Vagina (tissue), 2 donors: ENCODE measurements at places on chromosomes 6 and 20.

GRCh38 chr6:149901444-149902140 lies 3.7 kb upstream of the RAET1E start:
- no peak for DNase-seq

DNA sequence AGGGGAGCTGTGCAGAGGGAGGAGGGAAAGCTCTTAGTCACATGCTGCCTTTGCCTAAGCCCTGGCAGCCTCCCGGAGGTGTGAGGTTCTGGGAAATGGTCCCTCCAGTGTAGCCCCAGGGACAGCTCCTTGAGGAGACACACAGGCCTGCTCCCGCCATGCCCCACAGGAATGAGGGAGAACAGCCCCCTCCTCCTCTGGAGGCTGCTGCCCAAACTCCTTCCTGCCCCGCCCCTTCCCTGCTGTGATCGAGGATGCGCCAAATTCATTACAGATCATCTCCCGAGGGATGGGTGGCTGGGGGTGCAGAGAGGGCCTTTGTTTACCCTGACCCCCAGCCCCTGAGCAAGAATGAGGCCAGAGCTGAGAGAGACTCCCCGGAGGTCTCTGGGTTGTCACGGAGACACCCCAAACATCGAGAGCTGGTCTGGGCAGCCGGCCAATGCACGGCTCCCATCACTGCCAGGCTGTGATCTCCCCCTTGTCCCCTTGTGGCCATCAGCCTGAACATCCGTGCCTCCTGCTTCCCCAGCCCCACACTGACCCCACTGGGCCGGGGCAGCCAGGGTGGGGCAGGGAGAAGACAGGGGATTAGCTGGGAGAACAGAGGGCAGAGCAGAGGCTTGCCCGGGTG lies 8.4 kb downstream of the CYP21A2 start:
- DNase-seq = peak; percentile 89

DNA sequence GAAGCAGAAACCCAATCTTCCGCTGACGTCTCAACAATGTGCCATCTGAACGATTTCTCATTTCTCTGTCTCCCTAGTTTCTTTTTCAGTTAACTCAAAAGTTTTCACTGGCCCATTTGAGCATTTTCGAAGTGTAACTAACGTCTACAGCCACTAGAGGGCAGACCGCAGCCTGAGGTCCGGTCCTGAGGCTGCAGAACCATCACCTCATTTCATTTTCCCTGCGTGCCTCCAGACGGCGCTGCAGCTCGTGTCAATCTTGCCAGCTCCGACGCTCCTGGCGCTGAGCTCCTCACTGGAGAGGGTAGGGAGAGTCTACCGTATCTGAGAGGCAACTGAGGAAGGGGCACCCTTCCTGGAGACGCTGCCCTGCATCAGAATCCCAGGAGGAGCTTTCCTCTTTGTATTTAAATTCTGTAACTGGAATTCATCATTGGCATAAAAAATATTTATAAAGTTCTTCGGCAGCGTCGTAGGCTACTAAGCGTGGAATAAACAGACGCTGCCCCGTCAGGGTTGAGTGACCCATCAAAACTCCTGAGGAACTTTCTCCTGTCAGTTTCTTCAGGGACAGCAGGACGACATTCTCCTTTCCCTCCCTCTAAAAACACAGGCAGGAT lies 28.5 kb upstream of the DTNBP1 start:
- DNase-seq = peak; percentile 90

DNA sequence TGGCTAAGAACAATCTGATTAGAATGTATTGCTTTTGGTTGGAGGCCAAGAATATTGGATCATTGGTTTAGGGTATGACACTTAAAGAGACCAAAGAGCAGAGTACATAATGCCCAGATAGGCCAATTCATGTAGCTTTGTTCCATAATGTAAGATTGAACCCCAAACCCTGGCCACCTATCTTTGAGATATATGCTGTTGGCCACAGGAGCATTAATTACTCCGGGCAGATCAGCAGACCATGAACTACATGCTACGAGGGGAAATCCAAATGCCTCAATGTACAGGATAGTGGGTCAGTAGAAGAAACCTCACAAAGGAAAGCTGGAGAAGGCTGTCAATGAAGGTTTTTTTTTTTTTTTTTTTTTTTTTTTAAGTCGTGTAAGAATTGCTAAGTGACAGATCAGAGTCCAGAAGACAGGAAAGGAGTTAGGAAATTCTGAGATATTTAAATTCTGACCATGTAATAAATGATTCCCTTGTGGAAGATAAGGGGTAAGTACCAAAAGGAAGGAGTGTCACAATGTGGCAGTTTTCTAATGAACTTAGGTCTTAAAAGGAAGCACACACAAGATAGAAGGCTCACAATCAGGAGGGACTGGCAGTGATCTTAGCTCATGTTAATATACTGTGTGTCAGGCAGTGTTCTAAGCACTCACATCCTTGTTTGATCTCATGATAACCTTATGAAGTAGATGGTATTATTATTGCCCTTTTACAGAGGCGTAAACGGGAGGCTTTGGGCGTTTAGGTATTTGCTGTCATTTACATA lies 61.4 kb downstream of the CARMIL1 start:
- no peak for DNase-seq

DNA sequence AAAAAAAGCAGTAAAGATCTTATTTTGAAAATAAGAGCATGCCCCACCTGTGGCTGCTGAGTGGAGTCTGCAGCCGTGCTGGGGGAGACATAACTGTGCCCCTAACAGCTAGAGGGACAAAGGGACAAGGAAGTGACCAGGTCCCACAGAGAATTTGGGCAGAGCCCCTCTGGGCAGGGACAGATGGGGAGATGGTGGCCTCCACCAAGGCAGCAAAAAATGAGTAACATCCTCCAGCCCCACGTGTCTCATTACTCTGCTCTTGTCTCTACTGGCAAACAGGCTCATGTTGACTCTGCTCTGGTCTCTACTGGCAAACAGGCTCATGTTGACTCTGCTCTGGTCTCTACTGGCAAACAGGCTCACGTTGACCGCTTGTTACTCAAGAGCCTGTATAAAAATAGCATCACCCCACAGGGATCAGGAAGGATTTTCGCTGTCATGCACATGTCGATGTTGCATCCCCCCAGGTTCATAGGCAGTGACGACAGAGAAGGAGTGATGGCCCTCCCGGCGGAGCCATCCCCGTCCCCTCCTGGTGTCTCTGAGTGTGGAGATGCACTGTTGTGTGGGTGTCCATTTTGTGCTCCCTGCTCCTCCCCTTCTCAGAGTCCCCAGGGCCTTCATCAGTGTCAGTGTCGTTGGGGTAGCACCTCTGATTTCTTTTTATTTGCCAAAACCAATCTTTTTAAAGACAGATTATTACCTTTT lies 17.3 kb upstream of the PCMTD2 start:
- DNase-seq = no peak

DNA sequence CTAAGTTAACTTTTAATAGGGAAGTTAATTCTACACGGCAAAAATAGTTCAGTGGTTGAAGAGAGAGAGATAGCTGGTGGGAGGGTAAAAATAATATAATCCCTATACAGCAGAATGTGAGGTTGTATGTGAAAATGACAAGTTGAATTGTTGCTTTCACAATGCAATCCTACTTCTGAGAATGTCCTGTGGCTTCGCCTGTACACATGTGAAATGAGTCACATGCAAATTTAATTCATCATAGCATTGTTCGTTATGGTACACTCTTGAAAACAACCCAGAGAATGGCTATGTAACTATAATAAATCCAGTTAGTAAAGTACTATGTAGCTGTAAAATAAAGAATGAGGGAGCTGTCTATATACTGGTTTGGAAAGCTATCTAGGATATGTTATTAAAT lies 46.0 kb upstream of the HINT3 start:
- no peak for DNase-seq

DNA sequence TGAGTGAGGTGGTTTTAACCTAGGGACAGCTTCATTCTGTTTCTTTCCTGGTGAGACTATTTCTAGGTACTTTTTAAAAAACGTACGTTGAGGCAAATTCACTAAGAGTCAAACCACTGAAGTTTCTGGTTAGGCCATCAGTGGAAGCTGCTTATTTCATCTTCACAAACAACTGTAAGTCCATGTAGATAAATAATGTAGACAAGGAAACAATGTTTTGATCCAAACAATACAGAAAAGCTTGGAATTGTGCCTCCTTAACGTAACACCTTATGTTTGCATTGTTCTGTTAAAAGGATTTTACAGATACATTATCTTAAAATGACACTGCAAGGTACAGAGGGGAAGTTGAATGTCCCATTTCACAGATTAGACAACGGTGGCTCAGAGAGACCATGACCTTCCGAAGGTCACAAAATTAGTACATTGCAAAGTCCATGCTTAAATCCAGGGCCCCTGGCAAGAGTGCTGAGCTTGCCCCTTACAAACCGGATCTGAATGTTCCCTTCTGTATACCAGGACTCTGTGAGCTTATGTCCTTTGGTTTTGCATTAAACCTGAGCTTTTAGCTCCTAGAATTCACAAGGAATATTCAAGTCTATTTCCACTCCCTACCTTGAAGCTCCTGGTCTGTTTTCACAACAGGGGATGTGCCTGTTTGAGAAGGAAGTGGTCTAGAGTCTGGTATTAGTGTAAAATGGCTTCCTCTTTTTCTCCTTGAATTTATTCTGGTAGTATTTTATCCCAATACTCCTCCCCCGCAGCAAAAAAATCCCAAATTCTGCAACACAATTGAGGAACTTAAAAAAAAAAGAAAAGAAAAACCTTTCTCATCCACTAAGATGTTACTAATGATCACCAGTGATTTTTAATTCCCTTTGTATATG lies 28.9 kb upstream of the ZNF217 start:
- DNase-seq = no peak

GRCh38 chr6:26427451-26427809 lies 12.9 kb upstream of the BTN3A3 start:
- DNase-seq = no peak

- DNase-seq = no peak
Observed at GRCh38 chr20:3446779-3447178, 24.0 kb upstream of the ATRN start.

- DNase-seq = no peak
Observed at GRCh38 chr6:11429577-11429976, 108.0 kb upstream of the TMEM170B start.

GRCh38 chr6:93785694-93786030 lies 366.3 kb upstream of the EPHA7 start:
- DNase-seq = no peak

DNA sequence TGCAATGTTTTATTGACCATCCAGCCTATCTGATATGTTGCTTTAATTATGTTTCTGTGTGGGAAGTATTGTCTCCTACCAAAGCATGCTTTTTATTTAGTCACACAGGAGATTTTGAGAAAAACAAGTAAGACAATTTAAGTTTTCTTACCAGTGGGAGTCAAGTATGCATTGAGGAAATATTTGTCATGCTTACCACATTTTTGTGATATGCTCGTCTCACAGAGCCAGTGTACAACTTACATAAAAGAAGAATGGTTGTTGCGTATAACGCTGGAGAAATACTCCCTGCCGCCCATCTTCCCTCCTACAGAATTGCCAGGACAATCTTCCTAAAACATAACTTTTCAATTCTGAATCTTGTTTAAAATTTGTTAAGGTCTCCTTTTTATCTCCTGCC lies 37.1 kb upstream of the FILIP1 start:
- DNase-seq = no peak

GRCh38 chr6:118135371-118135770 lies 228.3 kb downstream of the SLC35F1 start:
- DNase-seq = no peak

DNA sequence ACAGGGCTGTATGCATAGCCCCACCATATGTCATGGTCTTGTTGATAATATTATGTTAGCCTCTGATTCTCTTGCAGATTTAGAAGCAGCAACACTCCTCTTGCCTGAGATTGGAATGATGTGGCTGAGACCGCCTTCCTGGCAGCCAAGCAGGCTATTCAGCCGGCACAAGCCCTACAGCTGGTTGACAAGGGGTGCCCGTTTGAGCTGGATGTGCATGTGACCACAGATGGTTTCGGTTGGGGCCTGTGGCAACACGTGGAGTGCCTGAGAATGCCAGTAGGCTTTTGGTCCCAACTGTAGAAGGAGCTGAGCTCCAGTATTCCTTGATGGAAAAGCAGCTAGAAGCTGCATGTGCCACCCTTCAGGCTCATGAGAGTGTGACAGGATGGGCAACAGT lies 303.6 kb upstream of the POU3F2 start:
- no peak for DNase-seq

GRCh38 chr6:43125555-43125954 lies 45.5 kb upstream of the SRF start:
- DNase-seq = no peak

- no peak for DNase-seq
Observed at GRCh38 chr6:25503686-25504085, 148.3 kb upstream of the SCGN start.

DNA sequence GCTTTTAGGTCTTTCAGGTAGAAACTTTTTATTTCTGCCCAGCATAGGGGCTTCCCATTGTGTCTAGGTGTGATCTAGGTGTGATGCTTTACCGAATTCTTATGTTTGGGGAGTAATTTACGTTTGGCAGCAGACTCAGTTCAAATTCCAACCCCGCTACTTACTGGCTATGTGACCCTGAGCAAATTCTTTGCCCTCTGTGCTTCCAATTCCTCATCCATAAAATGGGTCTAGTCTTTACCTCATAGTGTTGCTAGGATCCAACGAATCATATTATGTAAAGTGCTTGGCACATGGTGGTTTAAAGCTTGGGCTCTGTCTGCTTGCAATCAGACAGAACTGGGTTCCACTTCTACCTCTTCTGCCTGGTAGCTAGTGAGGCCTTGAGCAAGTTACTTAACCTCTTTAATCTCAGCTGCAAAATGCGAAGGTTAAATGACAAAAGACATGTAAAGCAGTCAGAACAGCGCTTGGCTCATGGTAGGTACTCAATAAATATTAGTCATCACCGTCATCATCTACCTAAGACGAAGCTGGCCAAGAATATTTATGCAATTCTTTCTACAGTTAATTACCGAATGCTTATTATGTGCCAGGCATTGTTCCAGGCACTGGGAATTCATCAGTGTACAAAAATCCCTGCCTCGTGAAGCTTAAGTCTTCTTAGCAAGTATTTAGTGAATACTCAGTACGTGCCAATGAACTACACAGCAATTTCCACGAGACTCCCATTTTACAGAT lies 1.0 kb downstream of the NSFL1C start:
- DNase-seq = peak; percentile 3

DNA sequence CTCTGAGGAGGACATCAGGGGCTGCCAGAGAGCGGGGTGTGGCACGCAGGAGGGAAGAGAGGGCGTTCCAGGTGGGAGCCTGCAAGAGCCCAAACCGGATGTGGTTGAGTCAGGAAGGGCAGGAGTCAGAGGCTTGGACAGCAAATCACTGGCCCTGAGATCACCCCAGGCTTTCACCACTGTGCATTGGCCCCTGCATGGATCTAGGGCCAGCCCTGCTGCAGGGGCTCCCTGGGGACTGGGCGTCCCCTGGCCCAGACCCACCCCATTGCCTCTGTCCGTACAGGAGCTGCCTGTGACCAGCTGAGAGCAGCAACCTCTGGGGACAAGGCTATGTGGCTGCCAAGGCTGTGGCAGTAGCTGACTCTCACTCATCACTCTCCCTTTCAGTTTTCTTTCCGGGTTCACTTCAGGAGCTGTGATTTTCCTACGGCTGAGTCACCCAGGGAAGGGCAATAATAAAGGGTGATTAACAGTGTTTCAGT lies 33.9 kb downstream of the KCNK17 start:
- no peak for DNase-seq

DNA sequence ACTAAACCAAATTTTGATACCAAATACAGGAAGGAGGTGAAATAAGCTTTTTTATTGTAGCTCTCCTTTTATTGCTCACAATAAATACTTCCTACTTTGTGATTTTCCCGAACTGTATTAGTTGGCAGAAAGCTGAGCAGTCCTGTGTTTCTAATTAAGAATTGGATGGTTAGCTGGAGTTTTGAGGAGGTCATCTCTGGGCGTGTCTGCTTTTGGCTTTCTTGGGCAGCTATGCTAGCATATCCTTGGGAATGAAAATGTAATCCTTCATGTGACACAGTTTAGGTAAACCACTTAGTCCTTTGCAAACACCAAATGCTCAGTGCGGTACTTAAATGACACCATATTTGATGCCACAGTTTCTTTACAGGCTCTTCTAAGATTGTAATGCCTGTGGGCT lies 67.5 kb downstream of the MTHFD1L start:
- DNase-seq = no peak
